ENCODE measurements at places on chromosomes 12 and 14. TPM values are rescaled to one million over a fixed set of nuclear protein-coding genes. Genes with fewer than 3 reads are reported as not detected.

MAPK1IP1L gene
- polyA plus RNA-seq = 30.9 TPM

- no peak for DNase-seq
- peaks cover 3% of the 10 kb centered on the region for H3K36me3 ChIP-seq
- no peak overlapping the region for H3K4me3 ChIP-seq
- no peaks in the 10 kb centered on the region for H3K27me3 ChIP-seq
Observed at GRCh38 chr12:1443421-1444141, 150.8 kb downstream of the FBXL14 start.

GRCh38 chr12:92942905-92943304 lies 13.8 kb upstream of the EEA1 start:
- H3K4me3 ChIP-seq = no peak overlapping the region
- no peaks in the 10 kb centered on the region for H3K4me1 ChIP-seq
- no peak for DNase-seq
- no peak overlapping the region for H3K27ac ChIP-seq
- no peaks in the 10 kb centered on the region for H3K27me3 ChIP-seq

B4GALNT3 gene
- 0.45 TPM for polyA plus RNA-seq

ACRBP gene
- polyA plus RNA-seq = 5.9 TPM

DNA sequence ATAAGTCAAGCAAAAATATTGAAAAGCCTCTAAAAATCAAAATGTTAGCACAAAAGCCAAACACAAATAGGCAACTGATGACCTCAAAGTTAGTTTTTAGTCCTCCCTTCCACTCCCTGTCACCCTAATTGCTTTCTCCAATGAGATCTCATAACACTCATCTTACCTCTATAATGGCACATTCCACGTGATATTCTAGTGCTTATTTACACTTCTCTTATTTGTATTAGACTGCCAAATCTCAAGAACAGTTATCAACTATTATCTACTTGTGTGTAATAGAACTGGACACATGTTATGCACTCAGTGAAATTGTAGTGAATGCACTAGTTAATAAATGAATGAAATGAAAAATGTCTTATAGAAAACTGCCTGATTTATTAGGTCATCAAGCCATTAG lies 55.5 kb upstream of the AVPR1A start:
- H3K27ac ChIP-seq = no peak overlapping the region
- DNase-seq = no peak
- no peaks in the 10 kb centered on the region for H3K4me1 ChIP-seq
- no peak overlapping the region for H3K4me3 ChIP-seq
- H3K27me3 ChIP-seq = no peaks in the 10 kb centered on the region

CCDC184 gene
- polyA plus RNA-seq = not detected

DNA sequence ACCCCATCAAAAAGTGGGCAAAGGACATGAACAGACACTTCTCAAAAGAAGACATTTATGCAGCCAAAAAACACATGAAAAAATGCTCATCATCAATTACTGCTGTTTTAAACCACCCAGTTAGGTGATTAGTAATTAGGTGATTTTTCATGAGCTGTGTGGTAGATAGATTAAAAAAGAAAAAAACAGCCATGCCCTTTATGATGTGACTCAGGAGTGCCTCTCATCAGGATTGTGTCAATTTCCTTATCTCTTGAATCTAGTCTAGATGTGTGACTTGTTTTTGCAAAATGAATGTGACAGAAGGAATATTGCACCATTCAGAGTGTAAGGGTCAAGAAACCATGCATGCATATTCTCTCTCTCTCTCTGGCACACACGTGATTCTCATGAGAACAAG lies 5.7 kb downstream of the OR10A7 start:
- no peak for DNase-seq
- H3K4me3 ChIP-seq = no peak overlapping the region
- H3K27me3 ChIP-seq = no peaks in the 10 kb centered on the region
- no peaks in the 10 kb centered on the region for H3K4me1 ChIP-seq
- no peaks in the 10 kb centered on the region for H3K36me3 ChIP-seq
- no peak overlapping the region for H3K27ac ChIP-seq

- H3K27ac ChIP-seq = no peak overlapping the region
- H3K4me1 ChIP-seq = no peaks in the 10 kb centered on the region
- H3K4me3 ChIP-seq = no peak overlapping the region
- no peak for DNase-seq
- H3K36me3 ChIP-seq = peaks cover 16% of the 10 kb centered on the region
- H3K27me3 ChIP-seq = no peaks in the 10 kb centered on the region
Observed at GRCh38 chr14:90871605-90872233, 55.5 kb upstream of the TTC7B start.

GRCh38 chr12:77888611-77889010 lies 57.9 kb downstream of the NAV3 start:
- peaks cover 2% of the 10 kb centered on the region for H3K4me1 ChIP-seq
- no peak overlapping the region for H3K27ac ChIP-seq
- no peaks in the 10 kb centered on the region for H3K27me3 ChIP-seq
- no peaks in the 10 kb centered on the region for H3K36me3 ChIP-seq

GRCh38 chr12:100528034-100528433 lies 45.5 kb upstream of the GAS2L3 start:
- no peaks in the 10 kb centered on the region for H3K27me3 ChIP-seq
- H3K27ac ChIP-seq = peak overlapping the region; percentile 80
- DNase-seq = peak; percentile 45
- H3K4me3 ChIP-seq = no peak overlapping the region
- no peaks in the 10 kb centered on the region for H3K36me3 ChIP-seq
- H3K4me1 ChIP-seq = peaks cover 18% of the 10 kb centered on the region

GRCh38 chr12:124782132-124782531 lies 81.5 kb downstream of the SCARB1 start:
- no peaks in the 10 kb centered on the region for H3K4me1 ChIP-seq
- peaks cover 85% of the 10 kb centered on the region for H3K36me3 ChIP-seq
- H3K27me3 ChIP-seq = no peaks in the 10 kb centered on the region
- no peak for DNase-seq

PTGDR gene
- polyA plus RNA-seq = not detected

AHSA1 gene
- polyA plus RNA-seq = 108 TPM

DNA sequence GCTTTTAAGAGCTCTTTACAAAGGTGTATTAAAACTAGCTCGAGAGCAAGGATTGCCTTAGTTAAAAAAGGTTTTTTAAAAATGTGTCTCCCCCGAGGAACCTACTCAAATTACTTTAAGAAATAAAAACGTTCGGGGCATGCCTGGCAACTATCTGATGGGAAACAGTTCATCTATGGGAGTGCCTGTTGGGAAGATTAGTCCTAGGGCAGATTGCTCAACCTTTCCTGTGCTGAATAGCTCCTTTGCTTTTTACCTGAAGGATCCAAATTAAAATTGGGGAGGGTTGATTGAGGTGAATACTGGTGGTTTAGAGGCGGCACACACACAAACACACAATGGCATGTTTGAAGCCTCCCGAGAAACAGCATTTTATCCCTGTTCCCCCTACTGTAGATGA lies 541.4 kb upstream of the ATP2B1 start:
- no peak overlapping the region for H3K4me3 ChIP-seq
- no peaks in the 10 kb centered on the region for H3K27me3 ChIP-seq
- no peak overlapping the region for H3K27ac ChIP-seq
- DNase-seq = no peak
- H3K36me3 ChIP-seq = no peaks in the 10 kb centered on the region

CFAP73 gene
- polyA plus RNA-seq = not detected

DNA sequence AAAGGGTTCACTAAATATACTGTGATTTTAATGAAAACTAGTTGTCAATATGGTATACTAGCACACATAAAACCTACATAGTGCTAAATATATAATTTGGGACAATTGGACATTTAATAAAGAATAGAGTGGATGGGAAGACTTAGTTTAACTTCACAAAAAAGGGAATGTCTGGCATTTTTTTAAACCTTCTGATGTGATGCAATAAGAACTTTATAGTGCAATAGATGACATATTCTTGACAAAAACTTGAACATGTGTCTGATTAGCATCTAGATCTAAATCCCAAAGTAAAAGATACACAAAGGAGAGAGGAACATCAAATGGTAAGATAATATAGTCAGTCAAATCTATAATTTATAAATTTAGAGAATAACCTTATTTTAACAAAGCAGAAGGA lies 488.3 kb upstream of the SYT1 start:
- no peaks in the 10 kb centered on the region for H3K4me1 ChIP-seq
- no peaks in the 10 kb centered on the region for H3K36me3 ChIP-seq
- H3K27ac ChIP-seq = no peak overlapping the region
- H3K4me3 ChIP-seq = no peak overlapping the region

CD4 gene
- 7.8 TPM for polyA plus RNA-seq

DNA sequence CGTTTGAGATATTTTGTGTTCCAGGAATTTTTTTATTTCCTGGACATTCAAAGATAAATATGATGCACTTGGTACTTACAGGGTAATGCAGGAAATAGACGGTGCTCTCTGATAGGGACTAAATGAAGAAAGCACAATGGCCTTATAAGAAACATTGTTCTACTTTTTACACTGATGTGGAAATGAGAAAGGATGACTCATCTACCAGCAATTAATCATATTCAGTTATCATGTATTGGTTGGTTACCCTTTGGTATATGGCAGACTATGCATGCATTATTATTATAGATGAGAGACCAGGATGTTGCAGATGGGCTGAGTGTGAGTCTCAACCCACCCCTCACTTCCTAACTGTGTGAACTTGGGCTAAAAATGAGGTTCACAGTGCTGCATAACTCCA lies 222.2 kb downstream of the FLRT2 start:
- H3K36me3 ChIP-seq = no peaks in the 10 kb centered on the region
- no peak overlapping the region for H3K27ac ChIP-seq
- H3K4me3 ChIP-seq = no peak overlapping the region
- no peak for DNase-seq

GRCh38 chr12:43728117-43728516 lies 30.5 kb downstream of the PUS7L start:
- no peak overlapping the region for H3K27ac ChIP-seq
- H3K4me3 ChIP-seq = no peak overlapping the region
- H3K4me1 ChIP-seq = no peaks in the 10 kb centered on the region
- no peaks in the 10 kb centered on the region for H3K27me3 ChIP-seq

GRCh38 chr12:79098530-79098929 lies 234.0 kb downstream of the SYT1 start:
- no peaks in the 10 kb centered on the region for H3K27me3 ChIP-seq
- no peaks in the 10 kb centered on the region for H3K4me1 ChIP-seq
- no peaks in the 10 kb centered on the region for H3K36me3 ChIP-seq
- H3K27ac ChIP-seq = no peak overlapping the region

KRT79 gene
- not detected for polyA plus RNA-seq

DNA sequence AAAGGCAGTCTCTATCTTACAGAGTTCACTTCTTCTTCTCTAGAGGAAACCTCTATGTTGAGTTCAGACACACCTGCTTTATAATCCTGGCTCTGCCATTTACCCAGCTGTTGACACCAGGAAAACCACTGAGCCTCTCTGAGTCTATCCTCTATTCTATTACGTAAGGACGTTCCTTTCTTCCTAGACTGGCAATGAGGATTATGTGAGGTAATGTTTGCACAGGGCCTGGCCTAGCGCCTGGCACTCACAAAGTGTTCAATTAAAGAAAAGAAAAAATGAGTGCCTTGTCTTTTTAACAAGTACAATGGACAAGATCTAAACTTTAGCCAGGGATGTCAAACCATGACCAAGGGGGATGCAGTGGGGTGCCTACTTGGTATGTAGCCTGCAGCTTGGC lies 641.9 kb upstream of the TBX3 start:
- H3K4me3 ChIP-seq = no peak overlapping the region
- no peak overlapping the region for H3K27ac ChIP-seq
- no peaks in the 10 kb centered on the region for H3K36me3 ChIP-seq
- H3K4me1 ChIP-seq = no peaks in the 10 kb centered on the region
- no peaks in the 10 kb centered on the region for H3K27me3 ChIP-seq

- no peaks in the 10 kb centered on the region for H3K27me3 ChIP-seq
- H3K4me3 ChIP-seq = no peak overlapping the region
- no peaks in the 10 kb centered on the region for H3K36me3 ChIP-seq
- no peaks in the 10 kb centered on the region for H3K4me1 ChIP-seq
Observed at GRCh38 chr14:29242755-29243754, 476.5 kb downstream of the FOXG1 start.

PLEK2 gene
- polyA plus RNA-seq = 33.9 TPM

- H3K27ac ChIP-seq = no peak overlapping the region
- no peaks in the 10 kb centered on the region for H3K4me1 ChIP-seq
- no peaks in the 10 kb centered on the region for H3K27me3 ChIP-seq
- H3K36me3 ChIP-seq = peaks cover 3% of the 10 kb centered on the region
- no peak overlapping the region for H3K4me3 ChIP-seq
Observed at GRCh38 chr14:34843011-34843554, 32.1 kb downstream of the BAZ1A start.

- no peak for DNase-seq
- H3K27ac ChIP-seq = no peak overlapping the region
- H3K36me3 ChIP-seq = no peaks in the 10 kb centered on the region
- no peaks in the 10 kb centered on the region for H3K4me1 ChIP-seq
- no peaks in the 10 kb centered on the region for H3K27me3 ChIP-seq
Observed at GRCh38 chr12:94717108-94717507, 66.8 kb upstream of the TMCC3 start.

GRCh38 chr12:111993292-111994150 lies 19.4 kb downstream of the TMEM116 start:
- no peaks in the 10 kb centered on the region for H3K4me1 ChIP-seq
- no peak overlapping the region for H3K4me3 ChIP-seq

CLEC1B gene
- polyA plus RNA-seq = not detected

PTPRO gene
- 0.78 TPM for polyA plus RNA-seq

GRCh38 chr12:132000286-132000872 lies 50.6 kb downstream of the EP400 start:
- DNase-seq = no peak
- H3K4me3 ChIP-seq = no peak overlapping the region
- H3K27ac ChIP-seq = no peak overlapping the region

SIX4 gene
- not detected for polyA plus RNA-seq

DNA sequence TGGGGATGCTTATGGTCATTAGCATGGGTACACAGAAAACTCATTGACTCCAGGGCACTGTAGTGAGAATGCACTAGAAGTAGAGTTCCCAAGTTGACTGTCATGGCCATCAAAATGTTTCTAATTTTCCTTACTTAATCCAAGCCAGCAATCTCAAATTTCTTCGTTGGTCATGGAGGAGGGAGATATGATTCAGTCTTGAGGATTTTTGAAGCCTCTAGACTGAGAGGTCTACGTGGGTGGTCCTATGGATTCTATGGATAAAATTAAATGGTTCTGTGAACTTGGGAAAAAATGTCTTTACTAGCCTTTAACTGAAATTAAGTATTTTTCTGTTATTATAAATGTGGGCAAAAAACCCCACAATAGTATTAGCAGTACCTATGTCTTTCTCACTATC lies 508.5 kb downstream of the FUT8 start:
- no peaks in the 10 kb centered on the region for H3K27me3 ChIP-seq
- no peak for DNase-seq
- no peak overlapping the region for H3K27ac ChIP-seq
- no peaks in the 10 kb centered on the region for H3K4me1 ChIP-seq

- no peaks in the 10 kb centered on the region for H3K27me3 ChIP-seq
- no peak overlapping the region for H3K4me3 ChIP-seq
- no peak for DNase-seq
- H3K27ac ChIP-seq = no peak overlapping the region
- no peaks in the 10 kb centered on the region for H3K36me3 ChIP-seq
- peaks cover 6% of the 10 kb centered on the region for H3K4me1 ChIP-seq
Observed at GRCh38 chr12:67506739-67507138, 141.8 kb upstream of the DYRK2 start.
